ENCODE measurements at places on chromosomes 13 and 19.

- DNase-seq = no peak
These were observed 20.8 kb downstream of the MBNL2 start for GRCh38 chr13:97242755-97243497.

- no peak for DNase-seq
These were observed 1.9 kb downstream of the GTPBP3 start for GRCh38 chr19:17339088-17339741.

GRCh38 chr13:20422362-20422761, 103.3 kb downstream of the CRYL1 start:
- no peak for DNase-seq

GRCh38 chr13:35768073-35768472, 291.6 kb upstream of the MAB21L1 start:
- DNase-seq = no peak

- DNase-seq = no peak
These were observed 4.3 kb downstream of the LGALS14 start for GRCh38 chr19:39708594-39708993.

All from LoVo (cell line).